A549 treated with CpdA at 1 μM for 4 hours (cell line): ENCODE measurements at places on chromosomes 5 and 9. TPM values are rescaled to one million over a fixed set of nuclear protein-coding genes. Genes with fewer than 3 reads are reported as not detected.

The C5orf58 gene
- total RNA-seq = not detected in 5 replicates

The SLC25A2 gene
- not detected in 5 replicates for total RNA-seq

The SYNPO gene
- total RNA-seq = 25.3 to 32.6 TPM (median 29.7 TPM) in 5 replicates

The CTNND2 gene
- not detected in 5 replicates for total RNA-seq

The PNPLA7 gene
- total RNA-seq = 0.54 to 0.97 TPM (median 0.84 TPM) in 5 replicates

The IL5 gene
- total RNA-seq = not detected in 5 replicates

The SOHLH1 gene
- 0.07 to 0.09 TPM in 2 of 5 replicates, not detected in the others for total RNA-seq

The GARIN3 gene
- total RNA-seq = not detected in 5 replicates

The SMC5 gene
- 12.2 to 22.4 TPM (median 14.4 TPM) in 5 replicates for total RNA-seq

The LEAP2 gene
- 0.87 to 1.7 TPM (median 1.5 TPM) in 5 replicates for total RNA-seq

The GPX8 gene
- total RNA-seq = 38.0 to 48.1 TPM (median 38.8 TPM) in 5 replicates

The CDH9 gene
- not detected in 5 replicates for total RNA-seq

The GNPDA1 gene
- 70.8 to 85.1 TPM (median 79.0 TPM) in 5 replicates for total RNA-seq

The NOXA1 gene
- total RNA-seq = 1.0 to 1.5 TPM (median 1.5 TPM) in 5 replicates

The ENDOG gene
- 13.5 to 31.4 TPM (median 28.3 TPM) in 5 replicates for total RNA-seq

The TAS2R1 gene
- not detected in 5 replicates for total RNA-seq

The LECT2 gene
- not detected in 5 replicates for total RNA-seq

The CDH18 gene
- not detected in 5 replicates for total RNA-seq

The AQP7 gene
- 0.19 to 0.49 TPM (median 0.24 TPM) in 5 replicates for total RNA-seq

The GPR150 gene
- 0.07 to 0.15 TPM (median 0.08 TPM) in 4 of 5 replicates, not detected in the other for total RNA-seq

The LCN1 gene
- not detected in 5 replicates for total RNA-seq

The C9 gene
- total RNA-seq = 0.02 TPM in 1 of 5 replicates, not detected in the others

The SARDH gene
- 0.07 to 0.13 TPM (median 0.08 TPM) in 4 of 5 replicates, not detected in the other for total RNA-seq

The PCSK1 gene
- 0.22 to 0.73 TPM (median 0.30 TPM) in 5 replicates for total RNA-seq

The KCNN2 gene
- total RNA-seq = 0.15 to 0.21 TPM (median 0.16 TPM) in 4 of 5 replicates, not detected in the other

The FOXD4L6 gene
- 0.06 TPM in 1 of 5 replicates, not detected in the others for total RNA-seq

The ZNF354C gene
- total RNA-seq = 0.80 to 1.0 TPM (median 0.87 TPM) in 5 replicates

The SNAPC3 gene
- total RNA-seq = 16.0 to 19.6 TPM (median 18.6 TPM) in 5 replicates

The C8G gene
- total RNA-seq = 0.54 to 1.9 TPM (median 1.2 TPM) in 5 replicates

The CLIC3 gene
- 1.7 to 4.0 TPM (median 3.5 TPM) in 5 replicates for total RNA-seq

The RECK gene
- 4.5 to 5.9 TPM (median 5.7 TPM) in 5 replicates for total RNA-seq

The ADGRD2 gene
- total RNA-seq = 0.03 TPM in 1 of 5 replicates, not detected in the others

The LCN12 gene
- total RNA-seq = 0.51 to 2.0 TPM (median 1.1 TPM) in 5 replicates

The PRR16 gene
- total RNA-seq = not detected in 5 replicates

The CCDC171 gene
- 0.34 to 0.45 TPM (median 0.41 TPM) in 5 replicates for total RNA-seq

The OGN gene
- not detected in 5 replicates for total RNA-seq

The PCDHGB4 gene
- total RNA-seq = 0.66 to 1.0 TPM (median 0.73 TPM) in 5 replicates

The ATOSB gene
- 6.5 to 10.7 TPM (median 9.3 TPM) in 5 replicates for total RNA-seq

The ZFP37 gene
- 1.4 to 2.9 TPM (median 1.7 TPM) in 5 replicates for total RNA-seq

The PHF24 gene
- total RNA-seq = 0.06 to 0.26 TPM (median 0.16 TPM) in 5 replicates

The PCDH12 gene
- 0.02 to 0.29 TPM in 2 of 5 replicates, not detected in the others for total RNA-seq

The BTNL3 gene
- total RNA-seq = not detected in 5 replicates

The IFNK gene
- not detected in 5 replicates for total RNA-seq

The GFI1B gene
- total RNA-seq = 0.07 TPM in 1 of 5 replicates, not detected in the others
